ENCODE measurements at places on chromosomes 12 and 14. TPM values are rescaled to one million over a fixed set of nuclear protein-coding genes. Genes with fewer than 3 reads are reported as not detected.

CACNA1C gene
- total RNA-seq, result 10.2 TPM

BLOC1S1 gene
- 214 TPM for total RNA-seq

CCDC38 gene
- not detected for total RNA-seq

STON2 gene
- total RNA-seq, result 15.1 TPM

ZBTB42 gene
- 7.0 TPM for total RNA-seq

OAS1 gene
- total RNA-seq, result 98.2 TPM

All from colonic mucosa (tissue), 4 donors.